ENCODE measurements at places on chromosomes 4 and X.
A peak's percentile ranks its signal among the peaks of the same experiment; 100 is the strongest.

DNA sequence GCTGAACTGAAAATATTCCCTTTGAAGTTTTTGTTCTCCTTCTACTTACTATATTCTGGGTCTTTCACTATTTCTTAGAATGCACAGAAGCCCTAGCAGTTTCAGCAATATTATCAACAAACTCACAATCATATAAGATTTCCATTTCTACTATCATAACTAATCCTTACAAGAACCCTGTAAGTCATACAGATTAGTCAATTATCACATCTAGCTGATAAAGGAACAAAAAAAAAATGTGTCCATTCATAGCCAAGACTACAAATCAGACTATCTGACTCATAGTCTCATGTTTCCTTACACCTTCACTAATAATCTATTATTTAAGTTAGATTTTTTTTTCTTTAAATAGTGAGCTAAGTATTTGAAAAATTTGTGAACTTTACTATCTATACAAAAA, 72.5 kb downstream of the LRBA start:
- DNase-seq = no peak

GRCh38 chr4:130336585-130337217, 1240.7 kb downstream of the C4orf33 start:
- no peak for DNase-seq

DNA sequence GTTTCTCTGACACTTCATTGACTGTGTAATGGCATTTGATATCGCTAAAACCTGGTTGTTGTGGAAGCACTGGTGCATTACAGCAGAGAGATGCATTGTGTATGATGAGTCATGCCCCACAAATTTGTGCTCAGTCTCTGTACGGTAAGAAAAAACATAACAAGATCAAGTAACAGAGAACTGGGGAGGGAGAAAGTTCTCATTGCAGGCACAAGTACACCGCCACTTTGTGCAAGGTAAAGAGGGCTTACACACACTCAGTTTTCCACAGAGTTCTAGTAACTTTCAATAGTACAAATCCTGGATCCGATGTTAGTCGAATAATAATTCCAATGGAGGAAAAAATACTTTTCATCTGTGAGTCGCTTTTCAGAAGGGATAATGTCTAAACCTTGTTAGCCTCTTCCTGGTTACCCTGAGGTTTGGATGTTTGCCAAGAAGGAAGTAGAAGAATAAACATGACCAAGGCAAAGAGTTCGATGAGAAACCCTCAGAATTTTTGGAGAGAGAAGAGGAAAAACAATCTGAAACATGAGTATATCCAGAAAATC, 512.5 kb upstream of the SLIT2 start:
- DNase-seq = no peak

- no peak for DNase-seq
These were observed 20.7 kb upstream of the SLC25A31 start for GRCh38 chr4:127709456-127709855.

DNA sequence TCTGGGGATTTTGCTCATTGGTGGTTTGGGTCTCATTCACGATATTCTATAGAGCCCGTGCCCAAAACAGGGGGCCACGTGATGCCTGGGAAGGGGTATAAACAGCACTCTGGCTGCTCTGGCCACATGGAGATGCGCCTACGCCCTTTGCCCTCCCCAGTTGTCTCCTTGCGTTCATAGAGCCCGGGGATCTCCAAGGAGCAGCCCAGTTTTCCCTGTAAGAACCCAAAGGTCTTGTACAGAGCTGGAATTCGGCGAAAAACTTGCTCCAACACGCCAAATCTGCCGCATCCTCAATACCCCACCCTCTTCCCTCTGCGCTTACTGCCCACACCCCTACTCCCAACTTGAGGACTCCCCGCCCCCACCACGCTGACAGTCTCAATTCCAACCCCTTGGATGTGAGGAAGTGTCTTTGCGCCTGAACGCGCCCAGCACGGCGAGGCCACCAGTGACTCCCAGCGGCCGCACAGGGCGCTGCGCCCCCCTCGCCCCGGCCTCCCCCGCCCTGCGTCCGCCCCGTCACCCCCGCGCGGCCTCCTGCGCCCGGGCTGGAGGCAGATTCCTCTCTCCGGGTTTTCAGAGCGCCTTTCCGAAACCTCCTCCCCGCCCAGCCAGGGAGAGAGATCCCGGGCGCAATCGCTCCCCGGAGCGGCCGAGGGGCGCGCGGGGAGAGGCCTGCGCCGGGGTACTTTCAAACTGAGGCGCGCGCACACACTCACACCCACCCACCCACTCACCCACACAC, at the start of gene NHS:
TSS of gene NHS (plus strand) at position 582 of the 748 bp plus-strand sequence. CDS start 558 bp downstream, outside the sequence.
- peak; percentile 31 for DNase-seq

- DNase-seq = no peak
These were observed 57.7 kb downstream of the TBL1X start for GRCh38 chrX:9522378-9523155.

DNA sequence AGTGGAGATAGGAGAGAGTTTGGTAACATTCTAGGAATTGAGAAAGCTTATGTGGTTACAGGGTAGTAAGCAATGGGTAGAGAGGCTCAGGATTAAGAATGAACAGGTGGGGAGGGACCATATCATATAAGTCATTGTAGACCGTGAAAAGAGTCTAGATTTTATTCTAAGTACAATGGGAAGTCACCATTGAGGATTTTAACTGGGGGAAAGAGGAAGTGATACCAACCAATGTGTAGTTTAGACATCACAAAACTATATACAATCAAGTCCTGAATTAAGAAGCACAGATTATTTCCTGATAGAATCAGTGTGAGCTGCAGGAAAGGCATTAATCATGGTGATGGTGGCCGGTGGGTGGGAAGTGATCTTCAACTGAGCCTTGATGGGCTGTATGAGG, 178.3 kb upstream of the ZIC3 start:
- no peak for DNase-seq

GRCh38 chrX:12949205-12949926, 25.5 kb upstream of the TMSB4X start:
- DNase-seq = no peak

GRCh38 chr4:118224243-118224829, 128.5 kb downstream of the PRSS12 start:
- DNase-seq = no peak

GRCh38 chr4:152209772-152210493, 326.0 kb downstream of the FBXW7 start:
- DNase-seq = no peak

DNA sequence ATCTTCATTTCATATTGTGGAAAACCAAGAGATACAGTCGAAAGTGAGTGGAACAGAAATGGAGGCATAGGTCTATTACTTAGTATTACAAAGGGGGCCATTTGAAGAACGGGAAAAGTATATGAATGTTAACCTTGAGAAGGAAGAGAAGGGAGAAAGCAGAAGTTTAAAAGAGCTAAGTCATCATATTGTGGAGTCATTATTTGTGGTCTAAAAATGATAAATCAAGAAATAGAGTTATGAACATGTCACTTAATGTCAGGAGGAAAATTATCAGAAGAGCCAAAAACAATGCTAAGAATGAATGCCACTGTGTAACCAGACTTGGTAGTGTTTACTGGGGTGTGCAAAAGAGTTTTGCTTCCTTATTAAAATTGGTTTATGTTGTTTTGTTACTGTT, 589.5 kb upstream of the LCORL start:
- DNase-seq = no peak

DNA sequence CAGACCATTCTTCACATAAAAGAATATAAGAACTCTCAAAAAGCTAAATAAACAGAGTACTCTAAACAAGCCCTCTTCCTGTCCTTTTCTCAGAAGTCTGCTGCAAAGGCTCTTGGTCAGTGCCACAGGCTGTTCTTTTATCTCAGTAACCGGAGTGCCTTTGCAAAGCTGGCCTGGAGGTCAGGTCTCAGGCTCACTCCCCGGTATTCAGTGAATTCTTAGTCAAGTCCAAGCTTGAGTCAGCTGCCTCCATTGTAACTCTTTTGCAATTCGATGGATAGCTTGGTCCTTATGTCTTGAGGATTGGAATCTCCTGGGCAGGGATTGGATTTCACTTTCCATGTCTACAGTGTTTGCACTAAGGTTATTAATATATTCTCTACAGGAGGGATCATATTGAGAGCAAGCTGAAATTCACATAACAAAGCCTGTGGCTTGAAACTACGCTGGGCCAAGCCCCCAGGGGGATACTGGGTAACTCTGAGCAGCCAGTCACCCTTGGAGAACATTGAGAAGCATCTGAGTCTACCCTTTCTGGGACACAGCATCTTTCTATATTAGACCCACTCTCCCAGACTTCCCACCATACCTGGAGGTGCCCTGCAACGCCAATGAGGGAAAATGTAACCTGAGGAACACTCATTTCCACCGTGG, 10.0 kb upstream of the HS6ST2 start:
- no peak for DNase-seq

GRCh38 chr4:188536826-188537225, 397.6 kb downstream of the TRIML1 start:
- no peak for DNase-seq

- DNase-seq = no peak
These were observed 600.3 kb downstream of the MID1IP1 start for GRCh38 chrX:39401483-39402110.

DNA sequence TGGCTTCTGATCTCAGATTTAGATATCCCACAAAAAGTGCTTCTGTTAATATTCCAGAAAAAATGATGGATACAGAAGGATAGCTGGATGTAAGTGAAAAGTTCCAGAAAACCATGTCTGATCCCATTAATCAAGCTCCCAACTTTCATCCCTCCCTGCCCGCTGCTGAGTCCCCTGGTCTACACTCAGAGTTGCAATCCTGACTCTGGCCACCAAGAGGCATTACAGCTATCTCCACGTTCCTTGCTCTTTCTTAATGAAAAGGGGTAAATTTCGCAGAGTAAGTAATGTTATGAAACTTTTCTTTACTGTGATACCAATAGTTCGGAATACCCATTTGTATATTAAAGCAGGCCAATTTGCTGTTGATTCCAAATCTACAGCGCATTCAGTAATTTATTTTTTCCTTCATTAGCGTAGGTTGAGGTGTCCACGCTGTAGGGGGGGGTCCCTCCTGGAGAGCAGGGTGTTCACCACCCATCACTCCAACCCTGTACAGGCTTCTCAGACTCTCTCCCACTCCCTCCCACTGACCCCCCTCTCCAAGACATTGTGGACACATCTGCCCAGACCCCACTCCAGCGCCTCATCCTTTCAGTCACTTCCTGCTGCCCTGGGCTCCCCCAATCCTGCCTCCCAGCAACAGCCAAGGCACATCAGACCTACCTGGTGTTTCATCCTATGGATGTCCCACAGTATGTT, 55.1 kb downstream of the RAB40A start:
- DNase-seq = peak; percentile 27

DNA sequence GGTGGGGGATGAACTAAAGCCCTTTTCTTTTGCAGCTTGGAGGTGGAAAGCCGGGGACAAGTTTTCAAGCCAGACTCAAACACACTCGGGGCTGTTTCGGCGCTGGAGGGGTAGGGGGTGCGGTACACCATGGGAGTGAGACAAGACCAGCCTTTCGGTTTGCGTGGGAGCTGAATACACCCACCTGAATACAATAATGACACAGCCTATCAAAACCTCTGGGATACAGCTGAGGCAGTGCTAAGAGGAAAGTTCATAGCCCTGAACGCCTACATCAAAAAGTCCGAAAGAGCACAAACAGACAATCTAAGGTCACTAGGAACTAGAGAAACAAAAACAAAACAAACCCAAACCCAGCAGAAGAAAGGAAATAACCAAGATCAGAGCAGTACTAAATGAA, 163.3 kb downstream of the ATRX start:
- DNase-seq = peak; percentile 13

GRCh38 chrX:72180539-72180938, 1.0 kb upstream of the PIN4 start:
- no peak for DNase-seq

DNA sequence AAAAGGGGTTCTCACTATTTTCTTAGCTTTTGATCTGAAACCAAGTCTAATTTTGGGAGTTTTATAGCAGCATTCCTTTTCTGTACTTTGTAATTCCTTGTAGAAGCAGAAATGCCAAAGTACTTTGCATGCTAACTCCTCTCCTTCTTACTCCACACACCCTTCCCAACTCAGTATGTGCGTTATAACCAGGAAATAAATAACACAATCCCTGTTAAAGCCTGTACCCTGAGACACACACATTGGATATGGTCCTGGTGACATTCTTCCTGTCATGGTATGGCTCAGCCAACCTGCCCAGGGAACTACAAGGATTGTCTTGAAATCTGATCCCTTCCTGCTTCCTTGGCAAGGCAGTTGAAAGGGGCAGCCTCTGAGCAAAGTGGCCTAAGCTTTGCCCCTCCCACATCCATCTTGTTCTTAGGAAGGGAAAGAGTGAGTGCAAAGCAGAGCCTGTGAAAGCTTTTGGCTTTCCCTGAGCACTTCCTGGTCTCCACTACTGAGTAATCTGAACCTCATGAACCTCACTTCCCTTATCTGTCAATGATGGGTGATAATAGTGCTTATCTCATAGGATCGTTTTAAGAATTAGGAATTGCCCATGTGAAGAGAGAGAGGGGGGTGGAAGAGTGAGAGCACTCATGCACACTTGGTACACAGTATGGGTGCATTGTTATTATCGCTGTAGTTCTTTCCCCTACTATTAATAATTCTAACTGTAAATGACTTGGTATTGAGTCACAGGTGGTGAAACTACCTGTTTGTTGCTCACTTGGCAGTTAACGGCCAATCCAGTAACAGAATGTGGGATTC, 109.3 kb downstream of the AFF2 start:
- DNase-seq = peak; percentile 7

GRCh38 chr4:162952232-162952631, 214.5 kb downstream of the NAF1 start:
- DNase-seq = no peak

DNA sequence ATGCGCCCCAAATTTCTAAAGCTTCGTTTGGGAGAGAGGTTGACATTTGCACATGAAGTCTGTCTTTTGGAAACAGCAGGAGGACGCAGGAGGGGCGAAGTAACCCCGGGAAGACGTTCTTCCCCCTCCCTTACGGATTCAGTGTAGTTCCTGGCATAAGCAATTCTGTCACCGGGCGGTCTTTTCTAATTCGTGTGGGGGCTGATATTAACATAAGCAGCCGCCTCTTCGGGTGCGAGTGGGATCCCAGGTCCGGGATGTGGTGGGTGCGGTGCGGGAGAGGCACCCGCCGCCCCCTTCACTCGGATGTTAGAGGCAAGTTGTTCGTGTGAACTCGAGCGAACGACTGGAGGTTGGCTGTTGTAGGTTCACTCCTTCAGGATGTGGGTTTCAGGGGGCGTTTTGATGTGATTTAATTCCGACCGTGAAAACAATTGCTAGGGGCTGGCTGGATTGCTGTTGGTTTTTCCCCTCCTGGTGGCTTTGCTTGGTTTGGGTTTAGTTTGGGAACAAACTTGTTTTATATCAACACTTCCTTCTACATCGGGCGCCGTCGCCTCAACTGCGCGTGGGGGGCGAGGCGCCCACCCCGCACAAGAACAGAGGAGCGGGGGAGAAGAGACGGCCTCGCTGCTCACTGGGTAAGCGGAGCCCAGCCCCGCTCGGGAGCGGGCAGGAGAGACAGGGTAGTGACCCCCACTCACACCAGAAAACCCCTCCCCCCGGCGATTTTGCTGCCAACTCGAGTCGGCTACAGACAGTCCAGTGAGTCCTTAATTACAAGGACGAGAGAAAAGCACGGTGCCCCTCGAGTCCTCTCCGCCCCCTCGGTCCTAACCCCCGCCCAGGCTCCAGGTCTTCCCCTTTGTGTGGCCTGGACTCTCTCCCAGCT, 2.9 kb upstream of the LEF1 start:
- peak; percentile 76 for DNase-seq

Measured in activated CD4-positive, alpha-beta memory T cell treated with anti-CD3 and anti-CD28 coated beads for 36 hours (primary cell).